ENCODE measurements at places on chromosomes 1 and 21.

GRCh38 chr21:43929217-43929971 is 64.4 kb downstream of the AGPAT3 start:
- no peak for DNase-seq

GRCh38 chr1:241097479-241097878 is 259.5 kb downstream of the RGS7 start:
- no peak for DNase-seq

DNA sequence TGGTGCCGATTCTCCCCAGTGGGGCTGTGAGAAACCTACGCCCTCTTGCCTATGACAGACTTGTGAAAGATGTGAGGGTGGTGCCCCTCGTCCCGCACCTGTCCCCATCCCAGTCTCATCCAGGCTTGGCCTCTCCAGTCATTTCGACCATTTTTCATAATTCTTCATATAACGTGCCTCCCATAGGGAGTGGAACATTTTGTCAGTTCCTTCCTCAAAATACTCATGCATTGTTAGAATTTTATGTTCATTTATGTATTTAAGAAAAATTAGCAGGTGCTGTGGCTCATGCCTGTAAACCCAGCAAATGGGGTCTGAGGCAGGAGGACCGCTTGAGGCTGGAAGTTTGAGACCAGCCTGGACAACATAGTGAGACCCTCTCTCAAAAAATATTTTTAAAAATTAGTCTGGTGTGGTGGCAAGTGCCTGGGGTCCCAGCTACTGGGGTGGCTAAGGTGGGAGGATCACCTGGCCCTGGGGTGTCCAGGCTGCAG is 19.7 kb upstream of the SMPDL3B start:
- DNase-seq = no peak

DNA sequence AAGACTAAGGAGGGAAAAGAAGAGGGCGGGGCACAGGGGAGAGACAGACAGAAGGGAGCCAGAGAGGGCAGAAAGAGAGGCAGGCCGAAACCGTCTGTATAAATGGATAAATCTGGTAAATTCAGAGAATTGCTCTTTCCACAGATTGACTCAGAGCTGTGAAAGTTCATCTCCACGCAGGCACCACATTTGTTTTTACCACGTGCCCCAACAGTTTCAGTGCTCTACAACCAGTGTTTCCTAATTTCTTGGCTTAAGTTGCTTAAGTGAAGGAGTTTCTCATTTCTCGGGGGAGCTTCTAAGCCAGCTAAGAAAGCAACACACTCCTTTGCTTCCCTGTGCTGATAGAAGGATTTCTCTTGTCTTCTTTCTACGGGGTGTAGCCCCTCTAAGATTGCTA is 87.1 kb downstream of the ENAH start:
- peak; percentile 4 for DNase-seq

DNA sequence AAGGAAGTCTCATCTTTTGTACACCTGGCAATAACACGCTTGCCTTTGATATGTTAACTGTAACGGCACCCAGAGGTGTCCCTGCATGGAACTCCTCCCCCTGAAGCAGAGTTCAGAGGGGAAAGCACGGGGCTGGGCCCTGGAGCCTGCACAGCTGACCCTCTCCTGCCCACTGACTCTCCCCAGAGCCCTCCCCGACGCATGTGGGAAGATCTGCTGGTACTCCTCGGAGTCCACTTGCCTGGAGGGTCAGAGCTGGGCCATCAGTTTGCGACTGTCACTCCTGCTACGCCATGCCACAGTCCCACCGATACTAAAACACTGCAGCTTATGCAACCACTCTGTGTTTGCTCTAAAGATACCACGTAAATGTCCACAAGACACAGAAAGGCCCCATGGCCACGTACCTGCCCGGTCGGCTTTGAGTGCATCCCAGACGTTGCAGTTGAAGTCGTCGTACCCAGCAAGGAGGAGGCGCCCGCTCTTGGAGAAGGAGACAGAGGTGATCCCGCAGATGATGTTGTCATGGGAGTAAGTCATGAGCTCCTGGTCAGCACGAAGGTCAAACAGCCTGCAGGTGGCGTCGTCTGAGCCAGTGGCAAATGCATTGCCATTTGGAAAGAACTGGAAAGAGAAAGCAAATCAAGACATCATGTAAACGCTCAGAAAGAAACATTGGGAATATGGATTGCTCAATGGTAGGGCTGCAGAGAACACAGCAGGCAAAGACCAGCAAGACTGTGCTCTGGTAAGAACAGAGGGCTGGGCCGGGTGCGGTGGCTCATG is 10.6 kb upstream of the NADK start:
- no peak for DNase-seq

DNA sequence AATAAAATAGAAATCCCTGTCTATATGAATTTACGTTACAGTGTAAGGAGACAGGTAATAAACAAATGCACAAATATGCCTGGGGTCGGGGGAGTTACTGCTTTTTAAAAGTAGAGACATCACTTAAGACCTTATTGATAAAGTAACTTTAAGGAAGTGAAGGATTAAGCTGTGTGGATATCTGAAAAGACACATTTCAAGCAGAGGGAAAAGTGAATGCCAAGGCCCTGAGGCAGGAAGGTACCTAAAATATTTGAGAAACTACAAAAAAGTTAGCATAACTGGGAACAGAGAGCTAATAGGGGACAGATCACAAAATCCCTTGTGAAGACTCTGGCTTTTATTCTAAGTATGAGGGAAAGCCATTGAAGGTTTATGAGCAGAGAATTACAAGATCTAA is 41.5 kb downstream of the TUT4 start:
- DNase-seq = no peak

DNA sequence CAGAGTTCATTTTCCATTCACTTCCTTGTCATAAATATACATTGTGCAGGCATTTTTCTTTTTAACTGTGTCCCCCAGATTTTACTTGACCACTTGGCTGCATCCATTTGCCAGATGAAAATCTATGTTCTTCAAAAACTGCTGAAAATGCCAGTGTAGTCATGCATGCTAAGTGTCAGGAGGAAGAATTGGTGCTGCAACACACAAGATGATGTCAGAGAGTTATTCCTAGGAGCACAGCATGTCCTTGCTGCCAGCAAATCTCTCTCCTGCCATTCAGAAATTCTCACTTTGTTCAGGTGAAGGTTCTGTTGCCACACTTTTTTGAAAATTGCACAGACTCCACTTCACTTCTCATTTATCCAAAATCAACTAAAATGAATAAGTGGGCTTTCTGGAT is 106.4 kb upstream of the MAGI3 start:
- DNase-seq = no peak

- no peak for DNase-seq
These were observed 36.6 kb downstream of the GPR3 start for GRCh38 chr1:27429029-27429425.

DNA sequence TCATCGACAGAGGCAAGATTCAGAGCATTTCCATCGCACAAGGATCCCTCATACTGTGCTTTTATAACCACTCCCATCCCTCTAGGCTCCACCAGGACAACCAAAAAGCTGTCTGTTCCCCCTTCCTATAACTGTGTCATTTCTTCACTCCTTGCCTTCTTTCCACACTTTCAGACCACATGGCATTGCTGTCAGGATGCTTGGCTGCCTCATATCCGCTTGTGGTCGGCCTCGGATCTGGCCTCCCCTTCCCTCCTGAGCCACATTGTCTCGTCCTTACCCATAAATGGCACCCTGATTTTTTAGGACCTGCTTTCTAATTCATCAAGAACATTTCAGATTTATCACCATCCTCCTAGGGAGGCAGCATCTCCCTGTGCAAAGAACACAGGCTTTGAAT is 80.5 kb downstream of the HIVEP3 start:
- DNase-seq = no peak

DNA sequence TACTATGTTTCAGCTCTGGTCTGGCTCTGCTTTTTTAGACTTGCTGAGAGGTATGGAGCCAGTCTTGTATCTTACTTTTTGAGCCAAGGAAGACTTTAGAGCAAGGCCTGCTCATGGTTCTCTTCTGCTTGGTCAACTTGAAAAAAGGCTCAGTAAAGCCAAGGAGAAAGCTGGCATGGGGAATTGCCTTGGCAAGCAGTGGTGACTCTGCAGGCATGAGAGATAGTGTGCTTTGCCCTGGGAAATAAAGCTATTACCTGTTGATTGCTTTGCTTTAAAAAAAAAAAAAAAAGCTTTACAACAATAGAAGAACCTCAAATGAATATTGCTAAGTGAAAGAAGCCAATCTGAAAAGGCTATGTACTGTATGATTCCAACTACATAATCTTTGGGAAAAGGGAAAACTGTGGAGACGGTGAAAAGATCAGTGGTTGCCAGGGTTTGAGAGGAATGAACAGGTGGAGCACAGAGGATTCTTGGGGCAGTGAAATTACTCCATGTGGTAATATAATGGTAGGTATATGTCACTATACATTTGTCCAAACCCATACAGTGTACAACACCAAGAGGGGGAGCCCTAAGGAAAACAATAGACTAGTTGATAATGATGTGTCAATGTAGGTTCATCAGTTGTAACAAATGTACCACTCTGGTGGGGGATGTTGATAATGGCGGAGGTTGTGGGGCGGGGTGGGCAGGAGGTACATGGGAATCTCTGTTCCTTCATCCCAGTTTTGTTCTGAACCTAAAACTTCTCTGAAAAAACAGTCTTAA is 87.6 kb downstream of the HMCN1 start:
- DNase-seq = no peak

DNA sequence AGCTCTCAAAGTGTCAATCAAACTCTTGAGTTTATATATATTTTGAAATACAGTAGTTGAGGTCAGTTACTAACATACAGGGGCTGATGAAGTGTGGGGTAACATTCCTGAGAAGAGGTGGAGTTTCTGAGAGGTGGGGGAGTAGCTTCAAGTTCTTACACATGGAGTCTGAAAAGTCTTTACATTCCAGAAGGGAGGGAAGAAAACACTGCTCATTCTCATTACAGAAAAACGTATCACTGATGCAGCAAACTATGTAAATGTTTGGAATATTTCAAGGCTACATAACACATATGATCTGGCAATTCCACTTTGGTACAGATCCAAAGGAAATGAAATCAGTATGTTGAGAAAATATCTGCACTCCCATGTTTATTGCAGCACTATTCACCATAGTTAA is 1065.8 kb upstream of the B3GALT2 start:
- no peak for DNase-seq

DNA sequence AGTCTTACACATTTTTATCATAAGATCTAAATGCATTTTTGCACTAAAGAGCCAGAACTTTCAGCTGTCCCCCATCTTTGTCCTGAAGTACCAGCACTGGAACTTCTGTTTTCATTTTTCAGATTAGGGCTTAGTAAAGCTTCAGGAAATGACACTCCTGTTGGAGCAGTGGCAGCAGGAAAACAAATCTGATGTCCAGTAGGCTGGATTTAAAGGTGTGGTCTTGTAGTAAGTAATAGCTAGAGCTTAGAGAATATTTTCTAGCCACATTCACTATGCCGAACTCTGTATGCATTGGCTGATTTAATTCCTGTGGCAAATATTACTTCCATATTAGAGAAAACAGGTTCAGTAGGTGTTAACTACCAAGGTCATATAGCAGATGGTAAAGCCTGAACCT is 103.6 kb downstream of the PTBP2 start:
- DNase-seq = no peak

- no peak for DNase-seq
These were observed 20.5 kb downstream of the CD84 start for GRCh38 chr1:160558660-160559380.

GRCh38 chr1:78141531-78142231 is 95.9 kb downstream of the GIPC2 start:
- no peak for DNase-seq

DNA sequence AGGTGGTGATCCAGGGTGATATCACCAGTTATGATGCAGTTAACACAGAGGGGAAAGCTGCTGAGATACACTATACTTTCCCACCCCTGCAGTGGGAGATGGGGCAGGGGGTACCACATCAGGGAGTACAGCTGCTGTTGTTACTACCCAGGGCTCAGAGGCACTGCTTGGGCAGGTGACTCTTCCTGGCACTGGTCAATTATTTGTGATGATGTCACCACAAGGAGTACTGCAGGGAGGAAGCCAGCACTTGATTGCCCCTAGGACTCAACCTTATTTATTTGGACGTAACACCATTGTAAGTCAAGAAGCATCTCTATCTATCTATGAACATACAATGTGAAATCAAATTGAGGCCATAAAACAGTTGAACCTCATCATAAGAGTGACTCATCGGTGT is 10.1 kb downstream of the IFNAR1 start:
- no peak for DNase-seq

- DNase-seq = no peak
These were observed 3.4 kb upstream of the PEX10 start for GRCh38 chr1:2415801-2416208.

DNA sequence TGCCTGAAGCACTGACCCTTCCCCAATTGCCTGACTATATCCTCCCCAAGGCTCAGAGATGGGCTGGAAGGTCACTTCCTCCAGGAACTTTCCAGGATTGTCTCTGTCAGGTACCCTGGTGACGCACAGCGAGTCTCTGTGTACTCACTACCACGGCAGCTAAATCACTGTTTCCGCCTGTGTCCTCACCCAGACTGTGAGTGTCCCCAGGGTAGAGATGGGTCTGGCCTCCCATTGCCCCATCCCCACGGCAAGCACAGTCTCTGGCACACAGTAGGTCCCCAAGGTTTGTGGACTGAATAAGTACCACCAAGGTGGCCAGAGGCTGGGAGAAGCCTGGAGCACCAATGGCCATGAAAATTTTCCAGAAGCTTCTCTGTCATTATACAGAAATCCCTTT is 93.8 kb upstream of the RUNX3 start:
- no peak for DNase-seq

GRCh38 chr1:217097819-217098218 is 374.6 kb upstream of the ESRRG start:
- DNase-seq = no peak

- DNase-seq = no peak
These were observed 11.0 kb downstream of the ALDH4A1 start for GRCh38 chr1:18891426-18891780.

DNA sequence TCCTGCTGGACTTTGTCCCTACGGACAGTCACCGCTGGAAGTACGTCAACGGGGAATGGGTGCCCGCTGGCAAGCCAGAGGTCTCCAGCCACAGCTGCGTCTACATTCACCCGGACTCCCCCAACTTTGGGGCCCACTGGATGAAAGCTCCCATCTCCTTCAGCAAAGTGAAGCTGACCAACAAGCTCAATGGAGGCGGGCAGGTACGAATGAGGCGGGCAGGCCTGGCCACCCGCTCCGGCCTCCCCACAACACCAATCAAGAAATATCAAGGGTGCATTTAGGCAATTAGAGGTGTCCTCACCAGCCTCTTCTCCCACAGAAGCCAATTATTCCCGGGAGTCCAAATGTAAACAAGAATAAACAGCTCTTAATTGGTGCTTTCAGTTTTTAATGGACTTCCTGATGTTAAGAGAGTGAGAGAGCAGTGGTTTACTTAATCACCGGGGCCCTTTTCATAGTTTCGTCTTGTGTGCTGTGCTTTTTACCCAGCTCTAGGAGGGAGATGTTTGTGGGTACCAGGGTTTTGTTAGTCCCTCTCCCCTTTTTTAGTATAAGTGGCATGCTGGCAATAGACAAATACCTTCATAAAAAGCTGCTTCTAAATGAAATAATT is 10.7 kb downstream of the TBX19 start:
- no peak for DNase-seq

DNA sequence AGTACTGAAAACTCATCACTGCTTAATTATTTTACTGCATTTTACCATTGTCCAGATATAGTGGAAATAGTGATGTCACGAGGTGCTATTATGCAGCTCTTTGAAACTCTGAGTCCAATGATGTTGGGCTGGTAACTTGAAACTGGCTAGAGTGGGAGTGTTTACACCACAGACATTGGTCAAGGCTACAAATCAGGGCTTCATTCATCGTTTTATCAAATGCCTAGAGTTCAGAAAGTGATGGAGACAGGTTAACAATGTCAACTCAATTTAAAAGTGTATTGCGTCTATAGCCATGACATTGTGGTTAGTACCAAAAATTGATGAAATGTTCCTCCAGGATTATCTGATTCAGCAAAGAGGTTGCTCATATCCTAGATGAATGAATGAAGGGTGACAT is 12.7 kb downstream of the PADI1 start:
- no peak for DNase-seq
